ENCODE measurements at places on chromosomes 3 and 15. TPM values are rescaled to one million over a fixed set of nuclear protein-coding genes. Genes with fewer than 3 reads are reported as not detected.

- H3K36me3 ChIP-seq: no peaks in the 10 kb centered on the region
- H3K27me3 ChIP-seq: no peaks in the 10 kb centered on the region
- no peak for DNase-seq
- no peak overlapping the region for H3K4me3 ChIP-seq
- no peaks in the 10 kb centered on the region for H3K4me1 ChIP-seq
Measured at GRCh38 chr15:41597787-41598186, 38.8 kb downstream of the TYRO3 start.

DNA sequence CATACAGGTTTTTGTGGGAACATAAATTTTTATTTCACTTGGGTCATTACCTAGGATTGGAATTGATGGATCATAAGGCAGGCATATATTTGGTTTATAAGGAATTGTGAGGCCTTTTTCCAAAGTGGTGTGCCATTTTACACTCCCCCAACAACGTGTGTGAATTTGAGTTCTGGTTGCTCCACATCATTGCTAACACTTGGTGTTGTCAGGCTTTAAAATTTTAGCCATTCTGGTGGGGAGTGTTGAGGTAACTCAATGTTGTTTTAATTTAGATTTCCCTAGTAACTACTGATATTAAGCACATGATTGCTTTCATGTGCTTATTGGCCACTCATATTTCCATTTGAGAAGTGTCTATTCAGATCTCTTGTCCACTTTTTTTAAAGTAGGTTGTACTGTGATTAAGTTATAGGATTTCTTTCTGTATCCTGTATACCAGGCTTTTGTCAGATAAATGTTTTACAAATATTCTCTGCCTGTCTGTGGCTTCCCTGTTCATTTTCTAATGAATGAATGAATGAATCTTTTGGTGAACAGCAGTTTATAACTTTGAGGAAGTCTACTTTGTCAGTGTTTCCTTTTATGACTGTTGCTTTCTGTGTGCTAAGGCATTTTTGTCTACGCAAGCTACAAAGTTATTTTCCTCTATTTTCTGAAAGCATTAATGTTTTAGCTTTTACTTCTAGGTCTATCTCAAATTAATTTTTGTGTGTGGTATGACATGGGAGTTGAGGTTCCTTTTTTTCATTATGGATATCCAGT, 17.9 kb upstream of the NR2C2 start:
- H3K27me3 ChIP-seq: no peaks in the 10 kb centered on the region
- no peaks in the 10 kb centered on the region for H3K36me3 ChIP-seq
- no peak overlapping the region for H3K4me3 ChIP-seq
- no peak overlapping the region for H3K27ac ChIP-seq
- no peaks in the 10 kb centered on the region for H3K4me1 ChIP-seq

The TICRR gene
- 2.8 TPM for total RNA-seq

The ZNF385D gene
- total RNA-seq: 7.8 TPM

The DPPA4 gene
- total RNA-seq: 83.0 TPM

All from astrocyte (in vitro differentiated cells and primary cell).